Naive thymus-derived CD4-positive, alpha-beta T cell (primary cell): ENCODE measurements at places on chromosomes 5 and 9. TPM values are rescaled to one million over a fixed set of nuclear protein-coding genes. Genes with fewer than 3 reads are reported as not detected.

Gene TSSK1B
- not detected for total RNA-seq

Gene IRX1
- not detected for total RNA-seq

Gene CNTNAP3
- not detected for total RNA-seq

Gene PCDHGB1
- total RNA-seq = not detected

Gene PCDHGA5
- total RNA-seq = 0.16 TPM

Gene FBP1
- total RNA-seq = 10.5 TPM

DNA sequence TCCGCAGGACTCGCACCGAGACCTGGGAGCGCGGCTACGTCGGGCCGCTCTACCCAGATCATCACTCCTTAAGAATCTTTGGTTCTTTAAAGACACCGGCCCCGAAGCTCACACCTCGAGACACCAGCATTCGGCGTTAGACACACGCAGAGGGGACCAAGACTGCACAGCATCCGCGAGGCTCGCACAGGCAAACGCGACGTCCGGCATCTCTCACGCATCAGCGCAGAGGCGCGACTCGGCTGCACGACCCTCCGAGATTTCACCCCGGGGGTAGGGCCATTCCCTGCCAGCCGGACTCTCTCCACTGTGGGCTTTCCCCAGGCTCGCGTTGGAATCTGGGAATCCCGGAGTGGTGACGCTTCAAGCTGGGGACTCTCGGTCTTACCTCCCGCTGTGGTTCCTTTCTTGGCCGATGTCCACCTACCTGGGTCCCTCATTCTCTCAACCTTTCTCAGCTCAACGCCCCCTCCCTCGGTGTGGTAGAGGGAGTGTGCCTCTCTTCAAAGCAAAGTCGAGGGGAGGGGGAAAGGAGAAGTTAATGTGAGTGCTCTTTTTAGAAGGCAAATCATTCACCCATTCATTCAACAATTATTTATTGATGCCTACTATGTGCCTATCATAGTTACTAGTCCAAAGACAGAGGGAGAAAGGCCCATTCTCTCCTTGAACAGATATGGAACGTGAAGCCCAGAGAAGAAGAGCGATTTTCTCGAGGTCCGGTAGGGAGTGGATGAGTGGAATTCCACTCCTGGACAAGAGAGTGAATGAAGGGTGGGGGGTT, 1.3 kb upstream of the HAND1 start:
- no peak for DNase-seq

- DNase-seq = no peak
Observed at GRCh38 chr5:2744485-2744884, 7.0 kb downstream of the IRX2 start.

GRCh38 chr9:127004946-127005769, 90.6 kb downstream of the RALGPS1 start:
- DNase-seq = peak; percentile 82

- no peak for DNase-seq
Observed at GRCh38 chr5:37859805-37860204, 20.0 kb upstream of the GDNF start.

DNA sequence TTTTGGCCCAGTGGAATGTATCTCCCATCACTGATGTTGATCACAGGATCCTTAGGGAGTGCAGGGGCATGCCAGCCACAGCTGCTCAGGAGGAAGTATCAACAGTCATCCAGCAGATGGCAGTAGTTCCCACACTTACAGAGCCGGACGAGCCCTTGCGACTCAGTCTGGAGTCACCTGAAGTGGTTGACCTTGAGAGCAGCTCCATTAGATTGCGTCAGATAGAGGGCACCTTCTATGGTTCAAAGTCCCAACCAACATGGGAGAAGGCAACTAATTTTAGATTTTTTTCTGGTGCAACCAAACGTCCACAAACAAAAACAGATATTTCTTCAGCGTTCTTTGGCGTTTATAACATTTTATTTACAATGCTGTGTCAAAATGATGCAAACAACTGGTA, 124.5 kb downstream of the EGFLAM start:
- DNase-seq = peak; percentile 34

DNA sequence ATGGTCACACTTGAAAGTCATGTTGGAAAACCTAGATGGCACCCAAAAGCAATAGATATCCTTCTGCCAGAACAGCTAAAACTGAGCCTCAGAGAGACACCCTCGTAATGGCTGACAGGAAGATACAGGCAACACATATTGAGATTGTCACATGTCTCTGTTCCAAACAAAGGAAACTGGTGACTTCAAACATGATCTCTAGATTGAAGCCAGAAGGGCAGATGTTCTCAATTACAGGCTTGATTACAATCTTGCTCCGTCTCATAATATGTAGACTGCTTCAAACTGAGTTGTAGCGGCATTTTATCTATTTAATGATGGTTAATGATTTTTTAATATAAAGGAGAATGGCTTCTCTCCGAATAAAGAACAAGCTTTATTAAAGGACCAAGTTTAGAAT, 774.3 kb downstream of the KCTD16 start:
- no peak for DNase-seq

DNA sequence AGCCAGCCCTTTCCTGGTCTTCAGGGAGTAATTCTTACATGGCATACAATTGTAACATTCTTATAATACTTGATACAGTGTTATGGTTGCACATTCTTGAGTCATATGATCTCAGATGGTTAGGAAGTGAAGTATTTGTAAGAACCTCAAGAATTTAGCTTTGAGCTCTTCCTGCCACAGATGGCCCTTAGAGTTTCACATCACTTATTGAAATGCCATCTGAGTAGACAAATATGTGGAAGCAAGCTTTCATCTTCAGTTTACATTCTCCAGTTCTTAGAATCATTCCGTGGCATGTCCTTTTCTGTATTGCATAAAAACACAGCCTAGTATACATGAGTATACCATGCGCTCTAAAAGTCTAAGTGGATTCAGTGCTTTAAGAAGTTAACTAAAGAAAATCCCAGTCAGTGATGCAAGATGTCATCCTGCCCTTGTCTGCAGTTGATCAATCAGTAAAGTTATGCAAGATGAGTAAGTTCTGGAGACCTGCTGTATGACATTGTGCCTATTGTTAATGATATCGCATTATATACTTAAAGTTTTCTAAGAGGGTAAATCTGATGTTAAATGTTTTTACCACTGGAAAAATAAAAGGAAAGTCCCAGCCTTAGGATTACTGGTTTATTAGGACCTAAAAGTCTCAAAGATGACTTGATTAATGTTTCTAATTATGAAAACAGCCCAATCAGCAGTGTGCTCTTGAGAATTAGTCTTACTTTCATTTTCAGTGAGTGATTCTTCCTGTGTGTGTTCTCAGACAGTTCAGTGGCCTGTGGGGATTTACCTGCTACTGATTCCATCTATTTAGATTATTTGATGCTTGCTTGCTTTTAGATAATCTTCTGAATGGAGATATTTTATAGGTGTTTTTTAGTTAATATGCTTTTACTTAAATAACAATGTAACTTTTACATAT, 29.4 kb downstream of the RHOBTB3 start:
- DNase-seq = peak; percentile 34

DNA sequence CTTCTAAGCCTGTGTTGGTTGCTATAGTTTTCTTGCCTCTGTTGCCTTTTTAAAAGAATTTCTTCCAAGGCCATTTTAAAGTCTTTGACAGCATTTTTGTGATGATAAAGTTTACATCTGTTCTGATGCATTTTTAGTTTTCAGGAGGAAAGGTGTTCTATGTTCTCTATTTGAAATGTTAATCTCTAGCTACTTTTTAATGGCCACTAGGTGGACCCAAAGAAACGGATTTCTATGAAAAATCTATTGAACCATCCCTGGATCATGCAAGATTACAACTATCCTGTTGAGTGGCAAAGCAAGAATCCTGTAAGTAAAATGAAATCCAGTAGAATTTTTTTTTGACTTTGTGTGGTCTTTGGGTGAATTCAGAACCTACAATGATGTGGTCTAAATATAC, 60.2 kb downstream of the MELK start:
- DNase-seq = no peak

DNA sequence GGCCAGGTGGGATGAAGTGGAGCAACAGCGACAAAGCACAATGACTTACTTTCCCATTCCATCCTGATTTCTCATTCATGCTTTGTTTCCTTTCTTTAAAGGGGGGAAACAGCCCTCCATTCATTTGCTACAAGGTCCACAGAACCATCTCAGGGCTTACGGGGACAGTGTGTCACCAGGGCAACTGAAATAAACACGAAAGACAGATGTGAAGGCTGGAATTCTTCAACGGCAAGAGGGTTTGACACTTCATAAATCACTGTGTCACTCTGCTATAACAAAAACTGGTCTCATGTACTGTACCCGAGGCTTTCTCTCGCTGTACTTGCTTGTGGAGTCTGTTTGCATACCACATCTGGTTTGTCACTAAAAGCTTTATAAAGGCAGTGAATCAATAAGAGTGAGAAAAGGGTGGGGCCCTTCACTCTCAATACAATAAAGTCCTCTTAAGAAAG, 150.8 kb downstream of the EFNA5 start:
- no peak for DNase-seq

DNA sequence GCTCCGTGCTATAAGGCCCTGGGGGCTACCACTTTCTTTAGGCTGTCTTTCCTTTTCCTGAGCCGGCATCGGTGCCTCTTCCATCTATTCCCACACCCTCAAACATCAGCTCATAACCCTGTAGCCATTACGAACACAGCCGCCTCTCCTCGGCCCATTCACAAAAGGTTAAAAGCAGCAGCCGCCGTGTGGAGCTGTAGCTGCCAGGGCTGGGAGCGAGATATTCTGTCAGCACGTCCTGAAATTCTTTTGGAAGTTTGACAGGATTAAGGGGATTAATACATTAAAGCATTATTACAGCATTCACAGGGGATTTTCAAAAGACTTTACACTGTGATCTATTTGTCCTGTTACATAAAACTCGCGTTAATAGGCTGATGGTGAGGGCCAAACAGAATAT, 428.2 kb downstream of the CDK5RAP2 start:
- no peak for DNase-seq

- no peak for DNase-seq
Observed at GRCh38 chr5:134139891-134140469, 25.5 kb downstream of the TCF7 start.
